ENCODE measurements at places on chromosomes 4 and X.

GRCh38 chr4:153127760-153128494, 76.3 kb upstream of the TRIM2 start:
- DNase-seq, result peak; percentile 91

- DNase-seq, result no peak
These were observed 30.4 kb downstream of the ADH7 start for GRCh38 chr4:99404595-99405287.

GRCh38 chr4:68606240-68606639, 30.1 kb upstream of the UGT2B17 start:
- DNase-seq, result no peak

DNA sequence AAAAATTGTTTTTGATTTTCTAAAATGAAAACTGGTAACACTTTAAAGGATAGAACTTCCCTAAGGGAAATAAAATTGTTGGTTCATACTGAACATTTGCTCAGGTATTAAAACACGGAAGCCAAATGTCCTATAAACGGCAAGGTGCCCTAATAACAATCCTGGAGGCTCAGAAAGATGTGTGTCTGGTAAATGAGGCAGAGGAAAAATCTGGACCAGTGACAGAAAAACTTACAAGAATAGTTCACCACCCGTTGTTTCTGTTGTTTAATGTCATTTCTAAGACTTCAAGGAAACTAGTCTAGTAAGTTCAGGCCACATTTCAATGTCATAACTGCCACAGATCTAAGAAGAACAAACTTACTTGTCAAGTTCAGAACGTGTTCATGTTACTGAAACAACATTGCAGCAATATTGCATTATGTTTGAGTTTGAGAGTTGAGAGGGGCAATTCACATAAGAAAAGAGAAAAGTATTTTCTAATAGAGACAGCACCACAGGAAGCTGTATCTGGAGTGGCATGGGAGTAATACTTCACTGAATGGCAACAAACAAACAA, 476.6 kb downstream of the GRXCR1 start:
- DNase-seq, result no peak

- DNase-seq, result no peak
These were observed 13.1 kb downstream of the RAB33A start for GRCh38 chrX:130184857-130185256.

DNA sequence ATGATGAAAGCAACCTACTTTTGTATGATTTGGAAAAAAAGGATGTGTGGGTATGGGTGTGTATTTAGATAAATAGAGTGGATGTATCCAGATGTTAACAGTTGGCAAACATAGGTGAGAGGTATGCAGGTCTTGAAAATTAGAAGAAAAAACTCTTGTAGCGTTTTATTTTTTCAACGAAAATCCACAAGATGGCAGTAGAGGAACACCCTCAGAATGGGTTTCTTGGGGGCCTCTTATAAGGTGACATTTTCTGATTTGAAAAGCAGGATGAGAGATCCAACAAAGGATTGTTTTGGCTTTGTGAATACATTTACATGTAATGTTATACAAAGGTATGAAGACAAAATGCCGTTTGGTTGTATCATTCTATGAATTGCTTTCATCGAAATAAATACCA, 68.3 kb downstream of the FMR1NB start:
- DNase-seq, result no peak

DNA sequence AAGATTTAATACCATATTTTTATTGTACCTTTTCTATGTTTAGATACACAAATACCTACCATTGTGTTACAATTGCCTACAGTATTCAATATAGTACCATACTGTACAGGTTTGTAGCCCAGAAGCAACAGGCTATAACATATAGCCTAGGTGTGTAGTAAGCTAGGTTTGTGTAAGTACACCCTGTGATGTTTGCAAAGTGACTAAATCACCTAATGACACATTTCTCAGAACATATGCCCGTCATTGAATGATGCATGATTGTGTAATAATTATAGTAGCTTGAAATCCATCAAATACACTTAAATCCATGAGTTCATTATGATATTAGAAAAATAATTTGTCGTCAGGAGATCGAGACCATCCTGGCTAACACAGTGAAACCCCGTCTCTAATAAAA, 30.8 kb downstream of the GAB3 start:
- DNase-seq, result no peak

GRCh38 chr4:19300213-19300612, 951.5 kb upstream of the SLIT2 start:
- no peak for DNase-seq

GRCh38 chr4:119794681-119795080, 166.1 kb upstream of the PDE5A start:
- DNase-seq, result no peak

- no peak for DNase-seq
These were observed 220.7 kb downstream of the HS6ST2 start for GRCh38 chrX:132737743-132738142.

DNA sequence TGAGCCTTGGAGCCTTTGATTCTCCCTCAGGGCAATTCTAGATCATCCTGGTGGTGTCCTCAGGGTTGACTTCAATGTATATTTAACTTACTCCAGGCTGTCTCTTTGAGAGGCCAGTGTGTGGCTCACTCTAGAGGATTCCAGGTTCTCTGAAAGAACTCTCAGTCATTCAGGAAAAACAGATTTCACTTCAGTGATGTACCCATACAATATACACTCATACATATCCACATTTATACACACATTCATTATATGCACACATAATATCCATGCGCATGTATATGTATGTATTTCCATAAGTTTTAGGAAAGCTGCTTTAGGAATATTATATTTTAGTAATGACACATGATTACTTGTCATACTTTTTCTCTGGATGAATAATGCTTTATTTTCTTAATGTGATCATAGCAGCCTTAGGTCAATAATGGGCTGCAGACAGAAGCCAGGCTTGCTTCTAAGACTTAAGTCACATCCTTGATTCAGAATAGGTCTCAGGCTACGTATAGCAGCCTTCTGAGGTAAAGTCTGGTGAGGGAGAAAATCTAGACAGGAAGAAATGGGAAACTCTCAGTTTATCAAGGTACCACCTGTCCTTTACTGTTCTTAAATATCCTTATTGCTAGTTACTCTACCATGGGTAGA, 397.0 kb downstream of the GPAT3 start:
- DNase-seq, result no peak

GRCh38 chr4:25608644-25609043, 47.0 kb upstream of the SLC34A2 start:
- no peak for DNase-seq

- no peak for DNase-seq
These were observed 81.6 kb downstream of the WWC2 start for GRCh38 chr4:183180621-183181020.

DNA sequence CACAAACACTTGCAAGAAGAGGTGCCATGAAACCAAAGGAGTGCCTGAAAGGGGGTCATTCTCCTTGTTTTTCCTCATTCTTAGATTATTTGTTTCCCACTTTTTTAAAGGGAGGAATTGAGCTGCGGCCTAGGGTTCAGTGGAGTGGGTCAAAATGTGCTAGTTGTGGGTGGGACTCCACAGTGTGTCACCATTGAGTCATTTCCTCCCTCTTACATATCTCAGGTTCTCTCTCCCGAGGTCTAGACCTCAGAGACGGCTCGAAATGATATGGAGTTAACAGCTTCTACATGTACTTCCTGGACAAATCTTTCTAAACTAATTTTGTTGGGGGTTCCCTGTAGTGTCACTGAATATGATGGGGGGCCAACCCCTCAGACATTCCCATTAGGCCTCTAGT, 328.4 kb upstream of the SPANXN1 start:
- DNase-seq, result no peak

DNA sequence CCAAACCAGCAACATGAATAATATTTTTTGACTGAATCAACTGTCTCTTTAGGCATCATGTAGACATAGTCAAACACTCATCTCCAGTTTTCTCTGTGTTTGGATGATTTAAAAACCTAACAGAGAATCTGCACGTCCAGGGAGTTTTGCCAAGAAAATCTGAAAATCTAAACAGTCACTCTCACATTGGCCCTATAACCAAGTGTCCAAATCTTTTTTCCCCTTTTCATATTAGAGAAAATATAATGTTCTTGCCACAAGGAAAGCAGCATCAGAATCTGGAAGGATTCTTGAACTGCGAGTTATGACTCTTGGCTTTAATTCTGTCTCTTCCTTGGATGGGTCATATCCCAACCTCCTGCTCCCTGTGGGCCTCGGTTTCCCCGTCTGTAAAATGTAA, 8.8 kb upstream of the CHRDL1 start:
- no peak for DNase-seq

DNA sequence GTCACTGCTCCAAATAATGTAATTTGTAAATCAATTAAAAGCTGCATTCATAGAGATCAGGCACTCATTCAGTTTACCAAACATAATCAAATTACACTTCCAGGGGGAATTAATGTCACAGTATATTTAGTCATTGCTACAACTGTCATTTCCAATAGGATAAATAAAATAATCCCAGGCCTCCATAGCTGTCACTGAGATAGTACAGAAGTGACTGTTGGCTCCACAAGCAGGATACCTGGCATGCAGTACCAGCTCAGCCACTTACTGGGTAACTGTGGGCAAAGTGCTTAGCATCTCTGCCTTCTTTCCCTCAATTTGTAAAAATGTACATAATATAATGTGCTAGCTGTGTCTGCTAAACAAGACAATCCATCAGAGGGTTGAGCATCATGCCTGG, 128.1 kb downstream of the CAMK2D start:
- no peak for DNase-seq

DNA sequence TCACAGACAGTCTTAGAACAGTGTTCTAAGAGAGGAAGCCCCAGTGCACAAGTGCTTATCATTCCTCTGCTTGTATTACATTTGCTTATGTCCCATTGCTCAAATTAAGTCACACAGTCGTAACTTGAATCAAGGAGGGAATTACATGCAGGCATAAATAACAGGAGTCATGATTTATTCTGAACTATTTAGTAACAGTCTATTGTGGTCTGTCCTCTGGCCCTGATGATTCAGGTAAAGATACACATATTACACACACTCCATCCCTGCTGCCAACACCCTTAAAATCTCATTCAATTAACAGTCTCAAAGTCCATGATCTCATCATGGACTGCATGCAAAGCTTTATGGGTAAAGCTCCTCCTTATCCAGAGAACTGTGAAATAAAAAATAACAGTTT, 60.1 kb downstream of the GRIA2 start:
- DNase-seq, result no peak

DNA sequence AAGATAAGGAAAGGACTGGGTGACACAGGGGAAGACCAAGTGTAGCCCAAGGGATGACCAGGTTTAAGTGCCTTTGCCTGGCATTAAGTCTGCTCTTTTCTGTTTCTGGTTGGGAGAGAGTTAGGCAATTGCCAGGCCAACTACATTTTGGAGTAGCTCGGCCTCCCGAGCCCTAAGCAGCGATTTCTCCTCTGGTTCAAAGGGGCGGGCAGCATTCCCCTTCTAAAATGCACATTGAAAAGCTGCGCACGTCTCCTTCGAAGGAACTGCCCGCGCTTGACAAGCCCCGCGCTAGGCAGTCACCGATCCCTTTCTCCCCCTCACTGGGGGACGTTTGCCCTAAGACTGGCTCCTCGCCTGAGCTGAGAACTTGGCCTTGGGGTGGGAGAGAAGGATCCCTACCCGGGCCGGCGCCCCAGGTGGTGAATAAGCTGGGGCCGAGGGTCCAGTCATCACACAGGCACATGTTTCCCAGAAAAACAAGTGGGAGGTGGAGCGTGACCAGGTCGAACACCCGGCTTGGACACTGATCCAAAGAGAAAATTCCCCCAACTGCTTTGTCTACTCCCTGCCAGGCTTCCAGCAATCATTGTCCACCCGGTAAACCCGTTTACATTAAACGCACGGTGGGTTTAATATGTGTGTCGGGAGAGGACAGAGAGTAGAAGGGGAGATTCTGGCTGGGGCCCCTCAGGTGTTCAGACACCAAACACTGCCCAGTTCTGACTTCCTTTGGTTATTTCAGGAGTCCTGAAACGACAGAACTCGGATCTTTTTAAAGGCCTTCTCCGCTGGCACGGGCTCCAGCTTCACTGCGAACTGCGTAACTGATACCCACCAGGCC, 4.0 kb downstream of the ARX start:
- DNase-seq, result no peak

DNA sequence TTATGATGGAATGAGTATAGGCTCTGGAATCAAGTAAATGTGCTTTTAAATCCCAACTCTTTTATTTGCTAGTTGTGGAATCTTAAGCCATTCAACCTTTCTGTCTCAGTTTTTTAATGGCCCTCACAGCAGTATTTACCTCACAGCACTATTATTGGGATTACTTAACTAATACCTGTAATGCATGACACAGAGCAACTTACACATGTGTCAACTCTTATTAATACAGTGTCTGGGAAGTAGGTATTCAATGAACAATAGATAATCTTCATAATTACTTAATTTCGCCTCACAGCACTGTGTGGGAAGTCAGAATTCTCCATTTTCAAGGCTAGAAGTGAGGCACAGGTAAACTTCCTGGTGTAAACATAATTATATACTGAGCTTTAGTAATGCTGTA, 149.7 kb upstream of the NUDT6 start:
- no peak for DNase-seq

- DNase-seq, result no peak
These were observed 114.2 kb downstream of the COMMD8 start for GRCh38 chr4:47349326-47349725.

DNA sequence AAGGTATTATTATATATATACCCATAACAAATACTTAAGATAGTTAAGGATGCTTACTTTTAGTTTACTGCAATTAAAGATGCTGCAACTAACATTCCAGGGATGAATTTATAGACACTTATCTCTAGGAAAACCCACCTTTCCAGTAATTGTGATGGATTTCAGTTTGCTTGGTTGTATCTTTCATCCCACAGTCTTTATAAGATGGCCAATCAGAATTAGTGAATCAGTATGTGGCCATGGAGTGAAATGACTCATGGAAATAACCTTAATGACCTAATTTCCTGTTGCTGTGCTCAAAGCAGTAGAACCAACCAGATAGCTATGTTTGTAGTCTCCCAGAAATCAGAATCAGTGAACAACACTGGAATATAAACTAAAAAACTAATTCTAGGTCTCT, 26.4 kb downstream of the MOSPD2 start:
- no peak for DNase-seq

DNA sequence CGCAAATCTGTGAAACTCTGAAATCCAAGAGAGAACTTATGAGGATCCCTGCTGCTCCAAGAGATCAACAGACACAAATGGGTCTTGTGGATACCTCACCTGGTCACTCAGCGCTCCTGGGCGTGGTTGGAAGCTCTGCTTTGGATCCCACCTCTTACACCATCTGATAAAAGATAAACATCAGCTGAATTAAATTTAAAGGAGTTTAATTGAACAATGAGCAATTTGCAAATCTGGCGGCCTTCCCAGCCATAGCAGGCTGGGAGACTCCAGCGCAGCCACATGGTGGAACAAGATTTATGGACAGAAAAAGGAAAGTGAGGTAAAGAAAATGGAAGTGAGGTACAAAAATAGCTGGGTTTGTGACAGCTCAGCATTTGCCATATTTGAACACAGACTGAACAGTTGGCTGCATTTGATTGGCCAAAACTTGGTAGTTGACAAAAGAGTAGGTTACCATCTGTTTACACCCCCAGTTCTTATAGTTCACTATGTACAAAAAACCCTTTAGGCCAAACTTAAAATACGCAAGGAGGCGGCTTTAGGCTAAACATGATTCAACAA, 437.3 kb upstream of the NDST3 start:
- DNase-seq, result no peak

- DNase-seq, result no peak
These were observed 18.4 kb upstream of the TBC1D1 start for GRCh38 chr4:37872310-37872988.

GRCh38 chr4:153261461-153261860, 57.2 kb downstream of the TRIM2 start:
- DNase-seq, result no peak

Measured in aorta (tissue), 5 donors.